ENCODE measurements at places on chromosomes 12 and 14. TPM values are rescaled to one million over a fixed set of nuclear protein-coding genes. Genes with fewer than 3 reads are reported as not detected.

The RAPGEF3 gene
- 0.72 TPM for total RNA-seq

The TAS2R14 gene
- 0.38 TPM for total RNA-seq

The ART4 gene
- not detected for total RNA-seq

The BCL2L14 gene
- not detected for total RNA-seq

The TMEM229B gene
- 0.22 TPM for total RNA-seq

The PAH gene
- not detected for total RNA-seq

The ACSM4 gene
- total RNA-seq, result not detected

The GLS2 gene
- 0.09 TPM for total RNA-seq

The DLGAP5 gene
- total RNA-seq, result 42.0 TPM

The TAS2R20 gene
- 0.07 TPM for total RNA-seq

The PIK3C2G gene
- not detected for total RNA-seq

The CLEC1A gene
- total RNA-seq, result not detected

The PTGR2 gene
- 7.5 TPM for total RNA-seq

The COQ5 gene
- total RNA-seq, result 26.4 TPM

The FGF23 gene
- total RNA-seq, result not detected

The ACRBP gene
- 0.37 TPM for total RNA-seq

The DAO gene
- total RNA-seq, result not detected

The DBX2 gene
- not detected for total RNA-seq

The SRRM4 gene
- total RNA-seq, result not detected

The GPRC5D gene
- total RNA-seq, result not detected

The RASSF8 gene
- 9.8 TPM for total RNA-seq

The SERPINA12 gene
- total RNA-seq, result not detected

The GLI1 gene
- 7.7 TPM for total RNA-seq

The TAS2R7 gene
- not detected for total RNA-seq

The HAL gene
- total RNA-seq, result 0.21 TPM

The PTPRR gene
- 0.19 TPM for total RNA-seq

The C14orf93 gene
- 3.8 TPM for total RNA-seq

The MYH6 gene
- not detected for total RNA-seq

The TAS2R31 gene
- total RNA-seq, result 0.16 TPM

The RBP5 gene
- total RNA-seq, result not detected

The PPM1H gene
- total RNA-seq, result 8.0 TPM

The RFLNA gene
- total RNA-seq, result not detected

The ACOT6 gene
- not detected for total RNA-seq

The TEX52 gene
- total RNA-seq, result not detected

The NINJ2 gene
- 0.49 TPM for total RNA-seq

The NTS gene
- total RNA-seq, result 94.8 TPM

The OAS1 gene
- 92.2 TPM for total RNA-seq

The IFNG-AS1 gene
- not detected for total RNA-seq

The KRT73 gene
- total RNA-seq, result not detected

The NOVA1 gene
- 5.3 TPM for total RNA-seq

The B4GALNT3 gene
- total RNA-seq, result 1.0 TPM

The SRSF9 gene
- total RNA-seq, result 226 TPM

The PRR4 gene
- total RNA-seq, result 1.9 TPM

The PRB2 gene
- not detected for total RNA-seq

The SLC25A21 gene
- 0.53 TPM for total RNA-seq

The CNTN1 gene
- total RNA-seq, result 56.7 TPM

The PSMD9 gene
- 120 TPM for total RNA-seq

The RNU4-1 gene
- not detected for total RNA-seq

The SVOP gene
- total RNA-seq, result not detected

The ZNF605 gene
- 3.3 TPM for total RNA-seq

The RTN1 gene
- total RNA-seq, result not detected

The FOXN4 gene
- not detected for total RNA-seq

The TDRD9 gene
- total RNA-seq, result not detected

The PLEKHG7 gene
- total RNA-seq, result 0.10 TPM

The KRT78 gene
- total RNA-seq, result not detected

The LBHD2 gene
- total RNA-seq, result not detected
